ENCODE measurements at places on chromosomes 2 and 18.

- DNase-seq = no peak
Observed at GRCh38 chr2:107738266-107738665, 88.4 kb upstream of the RGPD4 start.

DNA sequence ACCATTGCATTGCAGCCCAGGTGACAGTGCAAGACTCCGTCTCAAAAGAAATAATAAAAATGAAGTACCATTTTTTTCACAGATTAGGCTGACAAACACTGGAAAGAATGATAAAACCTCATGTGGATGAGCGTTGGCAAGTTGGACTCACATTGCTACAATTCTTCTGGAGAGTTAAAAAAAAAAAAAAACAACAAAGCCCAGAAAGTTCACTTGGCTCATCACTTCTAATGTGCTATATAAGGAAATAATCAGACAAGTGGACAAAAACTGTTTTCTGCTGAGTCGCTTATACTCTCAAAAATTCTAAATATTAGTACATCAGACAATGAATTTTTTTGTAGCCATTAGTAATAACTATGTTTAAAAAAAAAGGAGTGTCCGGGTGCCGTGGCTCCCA is 38.4 kb downstream of the PKP4 start:
- no peak for DNase-seq

DNA sequence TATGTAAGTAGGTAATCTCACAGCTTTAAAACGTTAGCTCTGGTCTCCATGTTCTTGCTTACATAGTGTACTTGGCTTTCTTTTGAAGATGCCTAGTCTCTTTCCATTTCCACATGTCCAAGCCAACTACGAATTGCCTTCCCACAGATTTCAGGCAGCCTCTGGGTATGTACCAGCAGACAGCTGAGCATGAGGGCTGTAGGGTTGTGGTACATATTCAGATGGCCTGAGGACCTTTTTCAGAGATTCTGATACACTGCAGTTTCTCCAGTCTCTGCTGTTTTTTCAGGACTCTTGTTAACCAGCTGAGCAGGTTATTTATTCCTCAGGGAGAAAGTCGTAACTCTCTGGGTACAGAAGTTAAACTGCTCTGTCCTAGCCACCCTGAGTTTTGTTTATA is 3.1 kb upstream of the KCNJ13 start:
- DNase-seq = no peak

DNA sequence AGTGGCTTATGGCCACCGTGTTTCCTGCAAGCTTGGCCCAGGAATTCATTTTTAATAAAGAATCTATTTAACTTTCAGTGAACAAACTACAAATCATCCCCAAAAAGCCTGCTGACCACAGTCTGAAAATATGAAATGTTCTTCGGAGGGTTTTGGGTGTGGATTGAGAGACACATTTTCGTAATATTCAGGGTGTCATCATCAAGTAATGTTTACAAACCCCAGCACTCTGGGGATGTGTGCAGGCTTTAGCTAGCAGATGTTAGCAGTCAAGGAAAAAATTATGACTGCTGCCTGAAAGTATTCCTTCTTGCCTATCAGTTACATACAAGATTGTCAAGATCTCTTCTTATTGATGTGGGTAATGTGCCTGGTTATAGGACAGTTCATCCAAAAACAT is 143.9 kb upstream of the FN1 start:
- DNase-seq = no peak

DNA sequence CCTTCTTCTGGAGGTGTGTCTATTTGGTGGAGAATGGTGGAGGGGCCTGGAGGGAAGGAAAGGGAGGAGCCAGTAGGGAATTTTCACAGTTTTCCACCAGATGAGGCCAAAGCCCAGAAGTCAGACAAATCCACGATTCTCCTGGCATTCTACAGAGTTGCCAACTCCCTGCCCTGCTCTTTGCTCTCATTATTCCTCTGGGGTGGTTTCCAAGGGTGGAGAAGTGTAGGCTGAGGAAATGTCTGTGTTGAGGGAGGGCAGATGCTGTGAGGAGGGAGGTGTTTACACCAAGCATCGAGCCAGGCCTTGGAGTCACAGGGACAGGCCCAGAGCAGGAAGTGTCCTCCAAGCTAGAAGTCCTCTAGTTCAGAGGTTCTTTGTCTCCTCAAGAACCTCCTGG is 124.1 kb upstream of the LGALSL start:
- DNase-seq = no peak

GRCh38 chr2:236826606-236827156 is 257.1 kb downstream of the ACKR3 start:
- DNase-seq = no peak

DNA sequence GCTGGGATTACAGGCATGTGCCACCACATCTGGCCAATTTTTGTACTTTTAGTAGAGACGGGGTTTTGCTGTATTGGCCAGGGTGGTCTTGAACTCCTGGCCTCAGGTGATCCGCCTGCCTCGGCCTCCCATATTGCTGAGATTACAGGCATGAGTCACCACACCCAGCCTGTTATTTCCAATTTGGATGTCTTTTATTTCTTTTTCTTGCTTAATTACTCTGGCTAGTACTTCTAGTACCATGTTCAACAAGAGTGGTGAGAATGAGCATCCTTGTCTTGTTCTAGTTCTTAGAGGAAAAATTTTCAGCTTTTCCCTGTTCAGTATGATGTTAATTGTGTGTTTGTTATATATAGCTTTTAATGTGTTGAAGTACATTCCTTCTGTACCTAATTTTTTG is 23.4 kb downstream of the CCDC138 start:
- DNase-seq = no peak

DNA sequence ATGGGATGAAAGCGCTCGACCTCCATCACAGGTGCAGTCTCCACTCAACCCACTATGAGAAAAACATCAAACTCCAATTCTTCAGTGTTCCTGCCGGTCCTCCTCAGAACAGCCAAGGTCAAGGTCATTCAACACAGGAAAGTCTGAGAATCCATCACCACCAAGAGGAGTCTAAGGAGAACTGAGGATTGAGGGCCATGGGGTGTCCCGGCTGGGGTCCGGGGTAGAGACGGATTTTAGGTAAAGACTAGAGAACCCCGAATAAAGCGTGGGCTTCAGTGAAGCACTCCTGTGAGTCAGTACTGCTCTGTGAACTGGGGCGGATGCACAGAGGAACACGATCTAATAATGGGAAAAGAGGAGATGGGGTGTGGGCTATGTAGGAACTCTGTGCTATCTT is 41.8 kb downstream of the PTGR3 start:
- DNase-seq = no peak

GRCh38 chr2:234880551-234881211 is 71.1 kb upstream of the SH3BP4 start:
- no peak for DNase-seq

DNA sequence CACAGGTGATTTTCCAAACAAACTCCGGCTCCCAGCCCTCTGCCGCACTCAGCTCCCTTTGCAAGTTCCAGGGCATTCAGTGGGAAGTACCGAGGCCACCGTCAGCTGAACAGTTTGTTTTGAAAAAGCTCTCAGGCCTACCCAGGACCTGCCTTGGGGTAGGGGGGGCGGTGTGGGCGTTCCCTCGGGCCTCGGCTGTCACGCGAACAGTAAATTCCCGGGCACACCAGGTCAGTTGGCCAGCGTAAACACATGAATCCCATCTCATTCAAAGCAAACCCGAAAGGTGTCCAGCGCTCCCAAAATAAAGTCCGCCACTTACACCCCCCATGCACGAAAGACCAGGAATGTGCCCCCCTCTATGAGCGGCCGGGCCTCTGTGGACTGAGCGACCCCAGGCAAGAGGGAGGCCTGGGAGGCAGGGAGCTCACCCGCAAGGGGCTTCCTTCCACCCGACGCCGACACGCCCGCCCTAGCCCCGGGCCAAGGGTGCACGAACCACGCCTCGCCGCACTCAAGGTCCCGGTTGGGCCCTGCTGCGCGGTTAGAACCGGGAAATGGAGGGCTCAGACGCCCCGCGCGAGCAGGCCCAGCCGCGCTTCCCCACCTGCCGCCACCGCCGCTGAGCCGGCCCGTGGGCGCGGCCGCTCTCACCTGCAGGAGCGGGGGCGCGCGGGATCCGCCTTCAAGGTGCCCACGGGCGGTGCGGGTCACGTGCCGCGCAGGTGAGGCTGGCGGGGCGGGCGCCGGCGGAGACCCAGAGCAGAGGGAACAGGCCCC is at the start of gene WDSUB1:
WDSUB1 (minus strand) TSS at position 775 of the 780 bp plus-strand sequence. CDS start 3,634 bp downstream, outside the sequence.
- no peak for DNase-seq

DNA sequence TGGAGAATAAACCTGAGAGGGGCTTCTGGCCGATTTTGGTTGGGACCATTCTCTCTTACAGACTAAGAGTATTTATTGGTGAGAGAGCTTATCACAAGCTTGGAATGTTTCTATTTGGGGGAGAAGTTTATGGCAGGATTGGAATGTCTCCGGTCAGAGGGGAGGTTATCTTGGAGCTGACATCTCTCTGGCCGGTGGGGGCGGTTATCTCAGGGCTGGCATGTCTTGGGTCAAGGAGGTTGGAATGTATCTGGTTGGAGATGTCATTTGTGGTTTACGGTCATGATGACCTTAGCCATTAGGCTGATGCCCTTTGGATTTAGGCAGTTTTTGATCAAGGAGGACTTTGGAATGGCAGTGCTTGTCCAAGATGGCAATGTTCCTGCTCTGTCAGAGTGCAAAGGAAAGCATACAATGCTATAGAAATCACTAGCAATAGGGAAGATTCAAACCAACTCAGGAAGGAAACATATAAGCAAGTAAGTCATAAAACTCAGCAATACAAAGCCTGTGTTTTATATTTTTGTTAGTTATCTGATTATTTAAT is 362.4 kb upstream of the LRATD1 start:
- no peak for DNase-seq

DNA sequence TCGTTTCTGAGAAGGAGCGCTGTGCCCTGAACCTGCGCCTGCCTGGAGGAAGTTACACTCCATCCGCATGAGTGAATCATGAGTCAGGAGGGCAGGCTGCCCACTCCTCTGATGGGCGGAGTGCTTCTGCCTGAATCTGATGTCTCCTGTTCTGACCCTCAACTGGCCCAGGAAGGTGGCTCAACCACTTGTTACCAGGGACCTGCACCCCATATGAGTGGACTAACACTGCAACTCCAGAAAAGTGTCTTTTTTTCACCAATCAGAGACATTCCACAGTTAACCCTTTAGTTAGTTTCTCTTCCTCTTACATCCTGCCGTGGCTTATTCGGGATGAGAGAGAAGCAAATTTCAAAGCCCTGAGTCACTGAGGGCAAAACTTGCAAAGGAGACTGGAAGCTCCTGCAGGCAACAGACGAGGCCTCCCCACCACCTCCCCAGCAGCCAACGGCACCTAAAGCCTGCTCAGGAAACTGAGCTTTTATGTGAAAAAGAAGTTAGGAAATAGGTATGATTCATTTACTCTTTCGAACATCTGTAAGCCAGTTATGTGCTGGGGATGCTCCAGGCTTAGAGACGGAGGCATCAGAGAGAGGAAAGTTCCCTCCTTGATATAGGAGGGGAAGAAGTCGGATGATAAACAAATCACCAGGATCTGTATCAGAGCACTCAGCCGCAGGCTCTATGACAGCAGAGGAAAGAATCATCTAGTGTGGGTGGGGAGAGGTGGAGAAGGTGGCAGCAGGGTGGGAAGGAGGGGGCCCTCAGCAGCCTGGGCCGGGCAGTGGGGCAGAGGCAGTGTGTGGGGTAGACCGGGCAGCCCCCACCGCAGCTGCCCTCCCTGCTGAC is 30.9 kb downstream of the MBP start:
- DNase-seq = no peak

DNA sequence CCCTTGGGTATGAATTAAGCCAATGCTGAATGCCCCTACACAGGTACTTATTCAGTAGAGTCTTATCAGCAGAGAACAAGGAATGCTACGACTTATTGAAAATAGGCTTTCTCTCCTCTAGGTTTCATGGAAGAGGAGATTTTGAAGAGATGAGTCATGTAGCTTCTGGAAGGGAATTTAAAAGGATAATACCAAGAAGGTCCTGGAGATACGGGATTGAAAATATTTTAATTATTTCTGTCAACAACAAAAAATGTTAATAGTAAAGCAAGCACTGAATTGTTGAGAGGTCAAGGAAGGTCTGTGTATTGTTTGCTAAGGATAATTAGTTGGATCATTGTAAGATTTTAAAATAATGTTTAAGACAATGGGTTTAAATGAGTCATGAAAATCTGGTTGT is 293.0 kb upstream of the SPHKAP start:
- no peak for DNase-seq

DNA sequence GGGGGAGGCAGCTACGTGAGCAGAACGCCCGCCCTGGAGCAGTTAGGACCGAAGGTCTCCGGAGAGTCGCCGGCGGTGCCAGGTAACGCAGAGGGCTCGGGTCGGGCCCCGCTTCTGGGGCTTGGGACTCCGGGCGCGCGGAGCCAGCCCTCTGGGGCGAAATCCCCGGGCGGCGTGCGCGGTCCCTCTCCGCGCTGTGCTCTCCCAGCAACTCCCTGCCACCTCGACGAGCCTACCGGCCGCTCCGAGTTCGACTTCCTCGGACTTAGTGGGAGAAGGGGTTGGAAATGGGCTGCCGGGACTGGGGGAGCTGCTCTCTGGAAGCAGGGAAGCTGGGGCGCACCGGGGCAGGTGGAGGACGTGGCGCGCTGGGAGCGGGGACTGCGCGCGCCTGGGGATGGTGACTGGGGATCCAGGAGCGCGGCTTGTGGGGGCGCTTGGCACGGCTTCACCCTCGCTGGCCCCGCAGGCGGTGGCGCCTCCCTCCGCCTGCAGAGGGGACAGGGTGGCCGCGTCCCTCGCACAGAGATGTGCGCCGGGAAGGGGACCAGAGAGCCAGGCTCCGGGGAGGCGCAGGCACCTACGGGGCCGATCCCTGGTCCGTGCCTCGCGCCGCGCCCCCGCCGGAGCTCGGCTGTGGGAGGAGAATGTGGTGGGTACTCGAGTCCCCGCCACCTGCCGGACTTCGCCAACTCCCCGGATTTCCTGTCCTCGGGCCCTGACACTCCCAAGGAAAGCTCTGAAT is 688 bp downstream of the CDH20 start:
- no peak for DNase-seq

DNA sequence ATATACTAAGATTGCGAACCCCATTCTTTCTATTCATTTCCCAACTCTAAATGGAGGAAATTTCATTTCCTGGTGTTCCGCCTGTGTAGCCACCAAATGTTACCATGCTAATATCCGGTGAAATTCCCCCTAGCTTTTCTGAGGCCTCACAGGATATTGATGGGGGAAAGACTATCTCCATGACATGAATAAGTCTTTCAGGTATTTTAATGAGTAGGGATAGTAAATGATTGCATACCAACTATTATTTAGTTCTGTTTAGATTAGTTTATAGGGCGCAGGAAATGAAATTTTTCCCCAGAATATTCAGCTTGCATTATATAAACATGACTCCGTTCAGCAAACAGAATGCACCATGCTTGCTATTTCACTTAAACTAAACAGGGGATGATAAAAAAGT is 55.4 kb downstream of the COL5A2 start:
- no peak for DNase-seq

GRCh38 chr2:235845245-235845644 is 322.9 kb downstream of the GBX2 start:
- DNase-seq = no peak

DNA sequence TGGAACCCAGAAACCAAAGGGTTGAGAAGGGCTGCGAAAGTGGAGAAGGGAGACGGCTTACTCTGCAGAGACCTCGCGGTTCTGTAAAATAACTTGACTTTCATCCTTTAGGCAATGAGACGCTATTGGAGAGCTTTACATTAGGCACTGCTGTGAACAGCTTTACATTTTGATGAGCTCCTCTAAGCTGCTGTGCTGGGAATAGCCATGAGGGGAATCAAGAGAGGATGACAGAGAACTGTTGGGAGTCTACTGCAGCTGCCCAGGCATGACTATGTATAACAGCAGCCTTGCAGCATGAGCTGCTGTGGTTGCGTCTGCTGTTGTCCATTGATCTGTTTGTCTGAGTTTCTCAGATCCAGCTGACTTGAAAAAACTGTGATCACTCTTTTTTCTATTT is 310.8 kb upstream of the MAP2 start:
- no peak for DNase-seq
